ENCODE measurements at places on chromosomes 6 and 20.

DNA sequence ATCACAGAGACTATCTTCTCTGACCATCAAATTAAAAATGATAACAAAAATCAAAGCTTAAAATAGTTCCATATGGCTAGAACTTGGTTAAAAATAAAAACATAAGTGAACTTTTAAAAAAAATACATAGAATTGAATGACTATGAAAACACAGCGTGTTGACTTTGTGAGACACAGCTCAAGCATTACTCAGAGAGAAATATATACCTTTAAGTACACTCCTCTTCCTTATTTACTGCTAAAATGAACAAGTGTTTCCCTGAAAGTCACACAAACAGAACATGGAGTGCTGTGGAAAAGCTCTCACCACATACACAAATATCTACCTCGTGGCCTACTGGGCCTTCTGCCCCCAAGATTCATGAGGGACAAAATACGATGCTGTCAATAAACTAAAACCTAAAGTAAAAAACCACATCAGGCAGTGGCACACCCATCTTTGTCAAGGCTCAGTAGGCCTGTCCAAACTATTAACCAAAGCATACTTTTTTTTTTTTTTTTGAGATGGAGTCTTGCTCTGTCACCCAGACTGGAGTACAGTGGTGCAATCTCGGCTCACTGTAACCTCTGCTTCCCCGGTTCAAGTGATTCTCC, 7.5 kb downstream of the FAXC start:
- DNase-seq: no peak

DNA sequence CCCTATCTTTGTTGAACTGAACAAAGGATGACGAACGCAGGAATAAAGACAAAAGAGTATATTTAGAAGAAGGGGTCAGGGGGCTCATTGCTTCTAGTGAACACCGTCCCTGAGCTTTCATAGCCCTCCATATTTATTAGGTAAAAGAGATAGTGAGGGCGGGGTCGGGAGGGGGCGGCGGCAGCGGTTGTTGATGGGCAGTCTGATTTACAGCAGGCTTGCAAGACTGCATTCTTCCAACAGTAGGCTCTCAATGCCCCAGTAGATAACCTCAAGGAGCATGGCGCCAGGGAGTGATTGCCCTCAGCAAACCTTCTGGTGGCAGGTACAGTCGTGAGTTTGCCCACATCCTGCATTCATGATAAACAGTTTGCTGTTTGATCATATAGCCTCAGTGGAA, 563.3 kb upstream of the SYNCRIP start:
- DNase-seq: no peak

DNA sequence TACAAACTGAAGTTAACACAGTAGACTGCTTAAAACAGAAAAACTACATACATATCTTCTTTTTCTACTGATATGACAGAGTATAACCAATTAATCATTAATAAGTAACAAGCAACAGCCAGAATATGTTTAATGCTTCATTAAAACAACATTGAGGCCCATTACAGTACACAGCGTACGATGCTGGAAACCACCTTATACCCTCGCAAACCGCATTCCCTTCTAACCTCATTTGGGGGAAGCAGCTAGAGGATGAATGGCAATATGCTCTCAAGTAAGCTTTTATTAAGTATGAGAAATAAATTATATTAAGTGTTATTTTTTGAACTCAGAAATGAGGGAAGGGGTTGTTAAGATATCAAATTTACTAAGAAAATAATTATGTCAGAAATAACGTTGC, 142.4 kb downstream of the GMDS start:
- DNase-seq: no peak

DNA sequence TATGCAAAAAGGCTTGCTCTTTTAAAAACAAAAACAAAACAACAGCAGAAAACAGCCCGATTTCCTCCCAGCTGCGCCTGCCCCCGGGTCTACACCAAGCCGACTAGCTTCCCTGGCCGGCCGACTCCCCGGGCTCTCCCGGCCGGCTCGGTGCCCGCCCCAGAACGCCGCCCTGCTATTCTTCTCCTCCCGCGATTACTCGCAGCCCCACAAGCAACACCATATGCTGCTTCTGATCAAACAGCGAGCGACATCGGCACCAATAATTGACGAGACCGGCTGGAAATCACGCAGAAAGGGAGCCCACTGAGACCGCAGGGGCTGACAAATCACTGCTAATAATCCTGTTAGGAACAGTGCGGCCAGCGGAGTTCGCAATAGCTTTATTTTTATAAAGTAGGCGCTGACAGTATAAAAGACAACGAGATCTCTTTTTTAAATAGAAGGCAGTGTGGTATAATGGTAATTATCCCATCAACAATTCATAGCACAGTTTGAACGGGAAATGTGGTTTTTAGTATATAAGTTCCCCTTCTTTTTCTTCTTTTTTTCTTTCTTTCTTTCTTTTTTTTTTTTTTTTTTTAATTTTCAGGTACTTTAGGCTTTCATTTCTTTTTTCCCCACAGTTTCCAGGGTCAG, 3.3 kb downstream of the SIM1 start:
- DNase-seq: no peak
